Fibroblast of skin of right biceps (primary cell): ENCODE measurements at places on chromosomes 16 and 17.
A peak's percentile ranks its signal among the peaks of the same experiment; 100 is the strongest.

GRCh38 chr17:64413513-64413912 lies 22.9 kb upstream of the PECAM1 start:
- no peak for DNase-seq

- no peak for DNase-seq
Measured at GRCh38 chr17:73986641-73987177, 216.8 kb upstream of the RPL38 start.

DNA sequence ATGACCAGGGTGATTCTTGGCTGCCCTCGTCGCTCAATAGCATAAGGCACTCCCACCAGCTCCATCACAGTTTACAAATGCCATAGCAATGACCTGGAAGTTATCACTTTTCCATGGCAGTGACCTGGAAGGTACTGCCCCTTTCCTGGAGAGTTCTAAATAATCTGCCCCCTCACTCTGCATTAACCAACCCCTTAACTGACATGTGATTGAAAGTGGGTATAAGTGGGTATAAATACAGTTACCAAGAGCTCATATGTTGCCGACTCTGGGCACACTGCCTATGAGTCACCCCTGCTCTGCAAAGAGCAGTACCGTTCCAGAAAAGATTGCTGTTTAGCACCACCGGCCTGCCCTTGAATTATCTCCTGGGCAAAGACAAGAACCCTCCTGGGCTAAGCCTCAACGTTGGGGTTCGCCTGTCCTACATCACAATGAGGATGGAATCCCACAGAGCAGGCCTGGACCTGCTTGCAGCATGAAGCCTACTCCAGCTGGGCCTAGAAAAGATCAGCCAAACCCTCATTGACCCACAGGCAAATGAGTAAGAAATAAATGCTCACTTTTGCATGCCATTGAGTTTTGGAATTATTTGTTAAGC lies 95.2 kb upstream of the SEC14L1 start:
- no peak for DNase-seq

GRCh38 chr17:38691154-38691553 lies 13.9 kb upstream of the MLLT6 start:
- no peak for DNase-seq

DNA sequence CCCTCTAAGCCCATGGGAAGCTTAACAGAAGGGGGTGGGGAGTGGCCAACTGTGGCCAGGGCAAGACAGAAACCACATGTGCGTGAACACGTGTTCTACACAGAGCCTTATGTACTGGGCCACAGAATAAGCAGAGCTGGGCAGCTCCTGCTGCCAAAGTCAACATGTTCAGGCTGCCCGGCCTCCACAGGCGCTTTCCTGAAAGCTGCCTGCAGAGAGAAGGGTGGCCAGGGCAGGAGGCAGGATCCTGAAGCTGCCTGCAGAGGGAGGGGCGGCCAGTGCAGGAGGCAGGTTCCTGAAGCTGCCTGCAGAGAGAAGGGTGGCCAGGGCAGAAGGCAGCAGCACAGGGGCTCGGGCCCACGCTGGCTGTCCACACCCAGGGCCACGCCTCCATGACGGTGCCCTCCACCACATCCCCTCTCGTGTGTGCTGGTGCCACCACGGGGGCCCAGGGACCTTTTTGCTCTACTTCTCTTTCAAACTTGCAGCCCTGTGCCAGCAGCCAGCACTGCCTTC lies 79.5 kb downstream of the ANKRD11 start:
- DNase-seq = peak; percentile 56

DNA sequence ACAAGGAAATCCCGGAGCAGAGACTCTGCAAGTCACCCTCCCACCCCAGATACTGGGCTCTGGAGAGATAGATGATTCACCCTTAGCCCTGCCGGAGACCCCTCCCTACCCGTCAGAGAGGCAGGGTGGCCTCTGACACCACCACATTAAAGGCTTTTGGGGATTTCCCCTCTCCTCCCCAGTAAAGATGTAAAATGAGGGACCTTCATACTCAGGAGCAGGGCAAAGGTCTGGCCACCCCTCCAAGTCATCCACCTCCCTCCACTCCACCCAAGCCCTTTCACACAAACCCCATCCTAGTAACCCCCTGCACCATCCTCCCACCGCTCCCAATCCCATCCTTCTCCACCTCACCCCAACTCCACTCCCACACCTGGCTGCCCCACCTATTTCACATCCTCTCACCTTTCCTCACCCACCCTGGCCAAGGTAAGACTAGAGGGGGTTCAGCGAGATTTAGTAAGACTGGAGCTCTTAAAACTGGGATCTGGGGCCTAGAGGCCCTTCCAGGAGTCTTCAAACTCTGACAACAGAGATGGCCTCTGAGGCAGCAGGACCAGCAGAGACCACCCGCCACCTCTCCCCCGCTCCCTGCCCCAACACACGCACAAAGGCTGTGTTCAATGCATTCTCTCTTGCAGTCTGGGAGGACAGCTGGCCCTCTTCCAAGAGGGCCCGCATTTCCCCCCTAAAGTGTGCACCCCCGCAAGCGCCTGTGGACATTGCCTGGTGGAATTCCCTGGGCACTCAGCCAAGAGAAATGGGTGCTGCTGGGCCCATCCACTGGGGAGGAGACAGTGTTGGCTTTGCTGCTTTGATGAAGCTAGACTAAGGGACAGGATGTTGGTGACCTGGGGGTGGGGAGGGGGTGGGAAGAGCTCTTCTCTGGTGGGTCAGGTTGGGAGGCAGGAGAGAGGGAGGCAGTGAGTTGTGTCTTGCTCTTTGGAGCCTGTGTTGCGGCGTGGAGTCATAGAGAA lies 1.1 kb downstream of the ABAT start:
- DNase-seq = peak; percentile 16
